ENCODE measurements at places on chromosomes 1 and 21.

DNA sequence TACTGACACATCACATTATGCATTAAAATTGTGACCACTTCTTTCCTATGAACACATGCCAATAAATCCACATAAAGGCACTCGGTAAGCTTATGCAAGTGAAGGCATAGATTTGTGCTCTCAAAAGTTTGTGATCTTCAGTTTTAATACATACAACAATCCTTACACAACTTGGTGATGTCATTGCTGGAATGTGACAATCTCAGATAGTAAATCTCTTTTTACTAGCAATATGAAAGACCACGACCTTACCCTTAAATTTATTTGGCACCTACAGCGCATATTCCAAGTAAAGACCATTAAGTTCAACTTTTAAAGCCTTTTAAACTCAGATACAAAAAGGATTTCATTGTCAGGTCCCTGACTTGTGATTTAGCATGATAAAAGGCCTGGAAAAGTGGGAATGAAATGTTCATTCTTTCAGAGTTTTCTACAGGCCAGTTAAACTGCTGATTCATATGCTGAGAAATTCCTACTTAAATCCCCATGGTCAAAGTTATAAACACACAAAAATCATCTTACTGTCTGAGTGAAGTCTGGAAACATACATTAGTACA lies 157.4 kb downstream of the SIPA1L2 start:
- no peak for DNase-seq

GRCh38 chr1:29249170-29249691 lies 12.9 kb downstream of the PTPRU start:
- DNase-seq, result no peak

DNA sequence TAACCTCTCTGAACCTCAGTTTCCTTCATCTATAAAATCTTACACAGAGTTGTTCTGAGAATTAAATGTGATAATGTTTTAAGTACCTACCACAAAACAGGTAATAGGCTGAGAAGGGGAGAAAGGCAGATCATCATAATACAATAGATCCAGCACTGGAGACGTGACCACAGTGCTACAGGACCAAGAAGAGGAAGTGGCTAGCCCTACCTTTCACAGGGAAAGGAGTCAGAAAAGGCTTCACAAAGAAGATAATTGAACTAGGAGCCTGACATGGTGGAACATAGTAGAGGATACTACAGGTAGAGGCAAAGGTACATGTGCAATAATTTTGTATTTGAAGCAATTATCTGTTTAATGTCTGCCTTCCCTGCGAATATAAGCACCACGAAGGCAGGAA lies 45.1 kb downstream of the ERI3 start:
- no peak for DNase-seq

DNA sequence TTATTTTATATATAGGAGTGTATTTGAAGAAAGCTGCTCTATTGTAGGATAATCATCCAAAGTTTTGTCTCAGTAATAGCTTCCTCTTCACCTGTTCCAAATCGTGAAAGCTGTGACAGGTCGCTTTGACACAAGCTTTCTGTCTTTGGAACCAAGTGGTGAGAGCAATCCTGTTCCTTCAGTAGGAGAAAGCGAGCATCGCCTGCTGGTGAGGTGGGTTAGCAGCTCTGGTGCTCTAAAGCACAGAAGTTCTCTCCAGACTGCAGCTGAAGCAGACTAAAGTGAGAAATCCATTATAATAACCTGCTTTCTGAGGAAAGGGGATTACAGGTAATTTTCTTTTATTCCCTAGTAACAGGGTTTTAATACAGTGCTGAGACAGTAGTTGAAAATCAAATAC lies 803.8 kb downstream of the ADGRL2 start:
- DNase-seq, result no peak

- DNase-seq, result no peak
These were observed 657 bp upstream of the HDAC1 start for GRCh38 chr1:32291145-32291707.

- DNase-seq, result no peak
These were observed 64.3 kb downstream of the RERE start for GRCh38 chr1:8752921-8753713.

- no peak for DNase-seq
These were observed 67.8 kb upstream of the ABCD3 start for GRCh38 chr1:94350350-94350924.

GRCh38 chr1:11068600-11069473 lies 9.0 kb upstream of the SRM start:
- DNase-seq, result no peak

DNA sequence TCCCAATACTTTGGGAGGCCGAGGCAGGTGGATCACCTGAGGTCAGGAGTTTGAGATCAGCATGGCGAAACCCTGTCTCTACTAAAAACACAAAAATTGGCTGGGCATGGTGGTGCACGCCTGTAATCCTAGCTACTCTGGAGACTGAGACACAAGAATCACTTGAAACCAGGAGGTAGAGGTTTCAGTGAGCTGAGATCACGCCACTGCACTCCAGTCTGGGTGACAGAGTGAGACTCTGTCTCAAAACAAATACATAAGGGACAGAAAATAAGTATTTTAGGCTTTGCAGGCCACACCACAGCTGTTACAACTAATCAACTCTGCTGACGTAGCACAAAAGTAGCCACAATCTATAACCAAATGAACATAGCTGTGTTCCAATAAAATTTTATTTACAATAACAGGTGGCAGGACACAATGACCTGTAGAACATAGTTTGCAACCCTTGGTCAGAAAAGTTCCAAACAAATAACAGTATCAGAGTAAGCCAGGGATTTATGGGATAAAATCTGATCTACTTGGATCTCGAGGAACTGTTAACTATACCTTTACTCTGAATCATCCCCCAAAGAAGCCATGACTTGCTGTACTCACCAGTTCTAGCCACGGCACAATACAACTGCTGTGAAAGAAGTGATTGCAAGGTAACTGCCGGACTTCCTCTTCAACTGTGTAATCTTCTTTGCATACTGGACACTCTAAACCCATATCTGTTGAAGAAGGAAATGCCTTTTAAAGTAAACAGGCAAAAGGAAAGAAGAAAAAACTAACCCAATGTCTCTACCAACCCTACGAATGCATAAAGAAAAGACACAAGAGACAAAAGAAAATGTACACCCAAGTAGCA lies 28.3 kb downstream of the CD160 start:
- no peak for DNase-seq

- no peak for DNase-seq
These were observed 8.3 kb downstream of the ELF3 start for GRCh38 chr1:202018468-202019234.

GRCh38 chr1:153804112-153804511 lies 28.9 kb downstream of the SLC27A3 start:
- no peak for DNase-seq

DNA sequence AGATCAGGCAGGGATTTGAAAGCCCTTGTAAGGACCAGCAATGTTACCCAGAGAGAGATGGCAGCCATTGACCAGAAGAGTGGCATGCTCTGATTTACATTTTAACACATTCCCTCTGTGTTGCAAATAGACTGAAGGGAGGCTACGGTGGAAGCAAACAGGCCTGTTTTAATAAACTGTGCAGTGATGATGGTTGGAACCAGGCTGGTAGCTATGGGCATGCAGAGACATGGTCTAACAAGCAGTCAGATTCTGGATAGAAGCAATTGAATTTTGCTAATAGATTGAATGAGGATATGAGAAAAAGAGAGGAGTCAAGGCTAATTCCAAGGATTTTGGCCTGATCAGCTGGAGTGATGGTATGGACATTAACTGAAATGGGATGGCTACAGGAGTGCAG lies 32.3 kb upstream of the ZNF648 start:
- DNase-seq, result no peak

GRCh38 chr1:181120924-181121323 lies 32.4 kb downstream of the IER5 start:
- no peak for DNase-seq

DNA sequence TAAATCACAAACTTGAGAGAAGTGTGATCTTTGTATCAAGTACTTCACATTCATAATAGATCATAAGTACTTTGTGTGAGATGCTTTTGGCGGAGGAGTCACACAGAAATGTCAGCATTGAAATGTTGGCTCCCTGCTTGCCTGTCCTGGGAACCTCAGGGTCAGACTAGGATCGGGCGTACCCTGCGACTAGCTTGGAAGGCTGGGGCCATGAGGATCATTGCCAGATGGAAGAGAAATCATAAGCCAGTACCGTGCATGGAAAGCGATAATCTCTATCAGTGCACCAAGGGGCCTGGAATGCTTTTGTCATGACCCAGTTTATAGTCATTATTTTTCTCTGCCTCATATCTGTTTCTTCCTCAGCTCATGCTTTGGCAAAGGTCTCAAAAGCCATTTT lies 35.5 kb downstream of the MTR start:
- DNase-seq, result no peak

DNA sequence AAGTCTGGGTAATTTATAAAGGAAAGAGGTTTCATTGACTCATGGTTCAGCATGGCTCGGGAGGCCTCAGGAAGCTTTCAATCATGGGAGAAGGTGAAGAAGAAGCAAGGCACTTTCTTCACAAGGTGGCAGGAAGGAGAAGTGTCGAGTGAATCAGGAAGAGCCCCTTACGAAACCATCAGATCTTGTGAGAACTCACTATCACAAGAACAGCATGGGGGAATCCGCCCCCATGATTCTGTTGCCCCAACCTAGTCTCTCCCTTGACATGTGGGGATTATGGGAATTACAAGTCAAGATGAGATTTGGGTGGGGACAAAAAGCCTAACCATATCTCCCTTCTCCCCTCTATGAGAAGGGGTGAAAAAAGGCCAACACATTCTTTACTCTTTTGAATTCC lies 11.2 kb upstream of the IVNS1ABP start:
- no peak for DNase-seq

GRCh38 chr1:171062902-171063301 lies 27.8 kb upstream of the FMO3 start:
- DNase-seq, result no peak
